ENCODE measurements at places on chromosomes 3 and 15. TPM values are rescaled to one million over a fixed set of nuclear protein-coding genes. Genes with fewer than 3 reads are reported as not detected.
A peak's percentile ranks its signal among the peaks of the same experiment; 100 is the strongest.

DNA sequence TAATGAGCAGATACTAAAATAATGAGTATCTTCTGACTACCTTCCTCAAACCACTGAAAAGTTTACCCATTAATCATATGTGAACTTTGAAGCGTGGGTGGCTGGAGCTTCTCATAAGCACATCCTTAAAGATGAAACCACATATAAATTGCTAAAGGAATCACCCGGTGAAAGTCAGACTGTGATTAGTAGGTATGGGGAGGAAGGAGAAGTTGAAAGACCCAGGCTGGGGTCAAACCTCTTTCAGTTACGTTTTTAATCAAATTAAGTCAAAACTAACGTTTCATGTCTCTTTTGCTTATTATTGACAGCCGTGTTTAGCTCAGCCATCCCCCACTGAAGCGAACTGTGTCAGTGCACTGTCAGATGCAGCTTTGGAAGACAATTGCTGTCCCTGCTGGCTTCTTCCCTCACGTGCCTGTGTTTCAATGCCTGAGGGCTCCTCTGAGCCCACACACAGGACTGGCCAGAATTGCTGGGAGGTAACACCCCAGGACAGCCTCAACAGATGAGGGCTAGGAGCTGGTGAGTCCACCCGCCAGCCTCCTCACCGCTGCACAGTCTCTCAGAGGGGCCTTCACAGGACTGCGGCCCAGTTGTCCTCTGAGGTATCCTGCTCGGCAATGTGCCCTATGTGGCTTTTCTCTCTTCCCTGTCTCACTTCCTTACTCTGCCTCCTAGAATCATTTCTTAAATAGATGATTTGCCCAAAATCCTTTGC lies 29.3 kb upstream of the SH3BP5 start:
- no peak for DNase-seq

DNA sequence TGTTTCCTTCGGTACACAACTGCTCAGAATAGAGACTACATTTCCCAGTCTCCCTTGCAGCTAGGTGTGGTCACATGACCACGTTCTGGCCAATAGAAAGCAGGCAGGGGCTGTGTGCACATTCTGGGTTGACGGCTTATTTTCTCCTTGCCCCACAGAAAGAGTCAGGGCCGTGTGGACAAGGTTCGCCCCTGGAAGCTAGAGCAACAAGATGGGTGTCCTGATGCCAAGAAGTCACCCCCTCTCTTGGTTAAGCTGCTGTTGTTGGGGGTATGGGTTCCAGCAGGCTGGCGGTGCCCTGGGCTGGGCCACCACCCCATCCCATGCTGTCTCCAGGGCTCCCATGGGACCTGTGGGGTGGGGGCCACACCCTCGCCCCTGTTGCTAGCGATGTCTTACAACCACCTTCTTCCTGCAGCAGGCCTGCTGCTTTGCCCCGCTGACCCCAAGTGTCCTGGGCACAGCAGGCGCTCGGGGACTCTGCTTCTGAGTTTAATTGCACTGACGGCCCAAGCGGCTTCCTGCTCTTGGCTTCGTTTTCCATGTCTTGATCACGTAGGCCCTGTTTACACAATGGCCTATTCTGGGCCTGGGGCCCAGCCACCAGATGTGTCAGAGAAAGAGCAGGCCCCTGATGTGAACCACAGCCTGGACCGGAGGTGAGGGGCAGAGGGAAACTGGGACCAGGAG lies 24.9 kb downstream of the ABTB1 start:
- peak; percentile 67 for DNase-seq

- no peak for DNase-seq
These were observed 32.8 kb upstream of the MRPL3 start for GRCh38 chr3:131535596-131535995.

GRCh38 chr3:177378168-177378567 lies 180.9 kb upstream of the TBL1XR1 start:
- DNase-seq: no peak

GRCh38 chr3:15303728-15304127 lies 28.7 kb downstream of the SH3BP5 start:
- DNase-seq: no peak

DNA sequence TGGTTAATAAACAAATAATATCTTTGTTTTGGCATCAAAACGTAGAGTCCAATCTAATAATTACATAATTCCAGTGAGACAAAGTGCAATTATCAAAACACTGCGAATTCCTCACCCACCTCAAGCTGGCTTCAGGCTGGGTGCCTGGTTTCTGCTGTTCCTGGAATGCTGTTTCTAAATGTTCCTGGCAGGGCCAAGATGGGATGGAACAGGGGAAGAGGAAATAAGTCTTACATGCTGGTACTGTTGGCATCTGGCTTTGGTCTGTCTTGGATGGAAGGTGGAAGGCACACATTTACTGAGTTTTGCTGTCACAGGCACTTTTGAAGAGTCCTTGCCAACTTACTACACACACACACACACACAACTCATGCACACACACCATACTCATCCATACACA lies 101.9 kb upstream of the SLCO3A1 start:
- DNase-seq: no peak

GRCh38 chr3:103684904-103685303 lies 1250.1 kb downstream of the ZPLD1 start:
- DNase-seq: no peak

DNA sequence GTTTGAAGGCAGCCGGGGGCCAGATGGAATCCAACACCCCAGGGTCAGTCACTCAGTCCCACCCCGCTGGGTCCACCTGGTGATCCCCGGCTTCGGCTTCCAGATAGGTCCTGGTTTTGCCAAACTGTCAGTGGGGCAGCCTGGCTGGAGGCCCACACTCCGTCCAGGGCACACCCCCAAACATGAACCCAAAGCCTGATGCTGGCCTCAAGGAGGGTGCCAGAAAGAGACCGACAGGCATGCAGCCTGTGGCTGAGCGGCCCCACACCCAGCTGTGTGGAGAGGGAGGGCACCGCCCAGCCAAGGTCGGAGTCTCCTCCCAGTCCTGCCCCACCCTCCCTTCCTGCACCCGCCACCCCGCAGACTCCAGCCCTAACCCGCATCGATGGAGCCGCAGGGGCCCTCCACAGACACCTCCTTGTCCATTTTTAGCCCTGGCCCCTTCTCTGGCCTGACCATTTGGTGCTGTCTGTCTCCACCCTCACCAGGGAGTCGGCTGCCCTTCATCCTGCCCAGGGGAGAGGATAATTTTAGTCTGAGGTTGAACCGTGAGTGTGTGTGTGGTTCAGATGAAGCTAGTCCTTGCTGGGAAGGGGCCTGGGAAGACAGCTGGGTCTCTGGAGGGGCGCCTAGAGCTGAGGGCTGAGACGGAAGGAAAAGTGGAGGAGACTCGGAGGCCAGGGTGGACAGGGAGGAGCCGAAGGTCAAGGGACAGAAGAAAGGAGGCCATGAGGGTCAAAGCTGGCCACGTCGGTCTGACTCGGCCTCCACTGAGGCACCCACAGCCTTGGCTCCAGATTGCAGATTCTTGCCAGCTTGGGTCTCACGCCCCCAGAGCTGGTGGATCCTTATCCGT lies 23.1 kb downstream of the TNK2 start:
- DNase-seq: no peak

DNA sequence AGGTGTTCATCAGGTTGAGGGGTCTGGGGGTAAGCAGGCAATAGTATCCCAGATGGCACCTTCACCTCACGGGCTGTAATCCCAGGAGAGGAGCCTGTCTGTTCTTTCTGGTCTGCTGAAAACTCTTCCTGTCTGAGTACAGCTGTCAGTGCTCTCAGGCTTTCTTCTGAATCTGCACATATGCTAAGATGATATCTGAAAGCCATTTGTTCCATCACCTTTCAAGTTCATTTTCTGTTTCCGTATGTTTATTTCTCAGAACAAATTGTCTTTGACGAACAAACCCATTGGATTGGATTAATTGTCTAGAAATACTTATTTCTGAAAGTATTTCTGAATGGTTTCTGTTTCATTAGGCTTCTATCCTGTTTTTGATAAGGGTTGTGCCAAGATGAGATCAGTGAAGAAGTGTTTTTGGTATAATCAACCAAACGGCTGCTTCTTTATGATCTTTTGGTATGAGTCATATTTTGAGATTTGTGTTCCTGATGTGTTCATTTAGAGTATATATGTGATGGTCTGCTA lies 13.3 kb downstream of the ZNF592 start:
- DNase-seq: no peak

The MRPL46 gene
- total RNA-seq: 47.3 TPM

The RBPMS2 gene
- not detected for total RNA-seq

The ADAMTSL3 gene
- total RNA-seq: not detected

The UTS2B gene
- total RNA-seq: 0.08 TPM
